Hepatocyte (in vitro differentiated cells): ENCODE measurements at places on chromosomes 4 and X. TPM values are rescaled to one million over a fixed set of nuclear protein-coding genes. Genes with fewer than 3 reads are reported as not detected.

DNA sequence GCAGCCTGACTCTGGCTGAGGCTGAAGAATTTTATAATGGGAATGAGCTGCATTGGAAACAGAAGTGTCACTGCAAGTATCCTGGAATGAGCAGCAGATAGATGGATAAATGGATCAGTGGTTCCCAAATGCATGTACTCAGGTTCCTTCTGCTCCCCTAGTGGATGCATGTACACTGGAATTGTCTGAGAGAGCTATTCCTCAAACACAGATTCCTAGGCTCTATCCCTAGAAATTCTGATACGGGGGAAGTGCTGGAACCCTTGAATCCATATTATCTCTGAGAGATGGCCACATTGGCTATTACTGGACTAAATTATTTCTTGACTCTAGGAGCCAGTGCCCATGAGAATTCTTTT lies 64.8 kb downstream of the TMEM131L start:
- no peak for DNase-seq
- peaks cover 24% of the 10 kb centered on the region for H3K4me1 ChIP-seq
- no peaks in the 10 kb centered on the region for H3K36me3 ChIP-seq
- H3K4me3 ChIP-seq = no peak overlapping the region
- H3K27me3 ChIP-seq = no peaks in the 10 kb centered on the region

GRCh38 chr4:83947125-83947829 lies 411.4 kb downstream of the GPAT3 start:
- H3K4me1 ChIP-seq = no peaks in the 10 kb centered on the region
- no peaks in the 10 kb centered on the region for H3K36me3 ChIP-seq
- no peak overlapping the region for H3K4me3 ChIP-seq
- no peak overlapping the region for H3K27ac ChIP-seq

- H3K4me1 ChIP-seq = no peaks in the 10 kb centered on the region
- H3K36me3 ChIP-seq = no peaks in the 10 kb centered on the region
- H3K27me3 ChIP-seq = no peaks in the 10 kb centered on the region
- no peak overlapping the region for H3K4me3 ChIP-seq
- H3K27ac ChIP-seq = no peak overlapping the region
Observed at GRCh38 chr4:70518716-70519115, 347 bp downstream of the AMTN start.

DNA sequence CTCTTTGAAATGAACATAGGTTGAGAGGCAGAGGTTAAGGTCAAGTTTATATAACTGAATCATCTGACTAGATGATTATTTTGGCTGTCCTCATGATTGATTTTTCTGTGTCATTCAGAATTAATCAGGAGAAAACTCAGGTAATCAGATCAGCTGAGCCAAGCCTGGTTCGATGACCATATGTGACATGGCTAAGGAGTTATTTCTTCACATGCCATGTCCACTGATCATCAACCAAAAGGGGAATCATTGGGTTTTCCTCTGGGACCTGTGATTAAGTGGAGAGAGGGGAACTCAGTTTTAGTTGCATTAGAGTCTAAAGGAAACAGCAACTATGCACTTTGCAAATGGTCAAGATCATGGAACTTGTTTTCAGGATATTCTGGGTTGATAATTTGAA lies 20.3 kb upstream of the PACRGL start:
- H3K4me3 ChIP-seq = no peak overlapping the region
- no peak for DNase-seq
- H3K36me3 ChIP-seq = no peaks in the 10 kb centered on the region
- H3K4me1 ChIP-seq = no peaks in the 10 kb centered on the region
- no peak overlapping the region for H3K27ac ChIP-seq

- H3K27me3 ChIP-seq = no peaks in the 10 kb centered on the region
- no peak overlapping the region for H3K4me3 ChIP-seq
- no peaks in the 10 kb centered on the region for H3K4me1 ChIP-seq
- no peaks in the 10 kb centered on the region for H3K36me3 ChIP-seq
- no peak overlapping the region for H3K27ac ChIP-seq
Observed at GRCh38 chrX:112163906-112164305, 81.3 kb upstream of the TRPC5 start.

Gene NAT8L
- total RNA-seq = 0.68 and 2.7 TPM in 2 replicates

Gene SPON2
- total RNA-seq = 308 and 403 TPM in 2 replicates

Gene TCEAL6
- total RNA-seq = not detected in 2 replicates
